NCI-H524 treated with DMSO at 0.1 percent for 48 hours (cell line): ENCODE measurements at places on chromosomes 2 and 18.
A peak's percentile ranks its signal among the peaks of the same experiment; 100 is the strongest.

DNA sequence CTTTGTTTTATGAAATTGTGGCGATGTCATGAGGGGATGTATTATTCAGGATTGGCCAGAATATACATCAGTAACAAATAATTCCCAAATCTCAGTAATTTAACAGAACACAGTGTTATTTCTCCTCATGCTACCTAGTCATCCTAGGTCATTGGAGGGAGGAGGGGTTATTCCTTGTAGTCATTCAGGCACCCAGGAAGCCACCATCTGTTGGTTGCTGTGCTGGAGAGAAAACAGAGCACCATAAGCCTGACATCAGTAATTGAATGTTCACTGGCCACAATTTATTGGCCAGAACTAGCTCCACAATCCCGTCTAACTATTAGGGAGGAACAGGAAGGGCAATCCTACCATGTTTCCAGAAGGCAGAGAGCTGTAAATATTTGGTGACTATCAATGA, 303.5 kb upstream of the CELF4 start:
- peak; percentile 11 for DNase-seq

DNA sequence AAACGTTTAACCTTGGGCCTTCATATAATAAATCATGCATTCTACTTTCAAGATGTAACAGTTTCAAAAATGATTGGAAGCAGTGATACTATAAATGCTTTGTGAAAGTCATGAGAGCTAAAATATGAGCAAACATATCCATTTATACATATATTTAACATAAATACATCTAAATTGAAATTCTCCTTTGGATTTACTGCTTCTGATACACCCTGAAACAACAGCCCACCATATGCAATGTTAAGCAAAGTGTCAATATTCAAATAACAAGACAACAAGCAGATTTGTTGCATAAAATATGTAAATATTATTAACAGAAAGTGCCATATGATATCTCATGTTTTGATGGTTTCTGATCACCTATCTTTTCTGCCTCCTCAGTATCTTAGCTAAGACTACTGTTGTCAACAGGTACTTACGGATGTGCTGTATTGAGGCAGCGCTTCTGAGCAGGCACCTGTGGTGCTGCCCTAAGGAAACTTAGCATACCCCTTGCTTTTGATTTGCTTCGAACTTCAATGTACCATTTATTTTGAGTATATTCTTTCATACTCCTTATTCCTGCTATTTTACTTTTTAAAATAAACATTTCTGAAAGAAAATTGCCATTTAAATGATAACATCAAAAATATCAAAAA, 6.1 kb downstream of the FIGN start:
- no peak for DNase-seq

- no peak for DNase-seq
Measured at GRCh38 chr2:153543635-153544071, 65.1 kb upstream of the RPRM start.

GRCh38 chr2:73292906-73293533, 328 bp downstream of the EGR4 start:
- DNase-seq = no peak

DNA sequence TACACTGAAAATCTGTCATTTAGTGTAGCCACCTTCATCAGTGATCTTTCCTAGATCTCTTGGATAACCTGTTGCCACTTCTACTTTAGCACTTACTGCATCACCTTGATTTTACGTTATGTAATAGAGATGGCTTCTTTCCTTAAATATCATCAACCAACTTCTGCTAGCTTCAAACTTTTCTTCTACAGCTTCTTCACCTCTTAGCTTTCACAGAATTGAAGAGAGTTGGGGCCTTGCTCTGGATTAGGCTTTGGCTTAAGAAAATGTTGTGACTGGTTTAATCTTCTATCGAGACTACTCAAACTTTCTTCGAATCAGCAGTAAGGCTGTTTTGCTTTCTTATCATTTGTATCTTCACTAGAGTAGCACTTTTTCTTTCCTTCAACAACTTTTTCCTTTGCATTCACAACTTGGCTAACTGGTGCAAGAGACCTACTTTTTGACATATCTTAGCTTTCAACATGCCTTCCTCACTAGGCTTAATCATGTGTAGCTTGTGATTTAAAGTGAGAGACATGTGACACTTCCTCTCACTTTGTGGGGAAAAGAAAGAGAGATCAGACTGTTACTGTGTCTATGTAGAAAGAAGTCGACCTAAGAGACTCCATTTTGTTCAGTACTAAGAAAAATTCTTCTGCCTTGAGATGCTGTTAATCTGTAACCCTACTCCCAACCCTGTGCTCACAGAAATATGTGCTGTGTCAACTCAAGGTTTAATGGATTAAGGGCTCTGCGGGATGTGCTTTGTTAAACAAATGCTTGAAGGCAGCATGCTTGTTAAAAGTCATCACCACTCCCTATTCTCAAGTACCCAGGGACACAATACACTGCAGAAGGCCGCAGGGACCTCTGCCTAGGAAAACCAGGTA, 99.6 kb downstream of the ATL2 start:
- DNase-seq = peak; percentile 70

DNA sequence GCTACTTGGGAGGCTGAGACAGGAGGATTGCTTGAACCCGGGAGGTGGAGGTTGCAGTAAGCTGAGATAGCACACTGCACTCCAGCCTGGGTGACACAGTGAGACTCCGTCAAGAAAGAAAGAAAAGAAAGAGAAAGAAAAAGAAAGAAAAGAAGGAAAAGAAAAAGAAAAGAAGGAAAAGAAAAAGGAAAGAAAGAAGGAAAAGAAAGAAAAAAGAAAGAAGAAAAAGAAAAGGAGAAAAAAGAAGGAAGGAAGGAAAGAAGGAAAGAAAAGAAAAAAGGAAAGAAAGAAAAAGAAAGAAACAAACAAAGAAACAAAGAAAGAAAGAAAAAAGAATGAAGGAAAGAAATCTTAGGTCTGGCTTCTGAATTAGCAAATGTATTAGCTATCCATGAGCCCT, 150.4 kb downstream of the TMEM163 start:
- DNase-seq = no peak

DNA sequence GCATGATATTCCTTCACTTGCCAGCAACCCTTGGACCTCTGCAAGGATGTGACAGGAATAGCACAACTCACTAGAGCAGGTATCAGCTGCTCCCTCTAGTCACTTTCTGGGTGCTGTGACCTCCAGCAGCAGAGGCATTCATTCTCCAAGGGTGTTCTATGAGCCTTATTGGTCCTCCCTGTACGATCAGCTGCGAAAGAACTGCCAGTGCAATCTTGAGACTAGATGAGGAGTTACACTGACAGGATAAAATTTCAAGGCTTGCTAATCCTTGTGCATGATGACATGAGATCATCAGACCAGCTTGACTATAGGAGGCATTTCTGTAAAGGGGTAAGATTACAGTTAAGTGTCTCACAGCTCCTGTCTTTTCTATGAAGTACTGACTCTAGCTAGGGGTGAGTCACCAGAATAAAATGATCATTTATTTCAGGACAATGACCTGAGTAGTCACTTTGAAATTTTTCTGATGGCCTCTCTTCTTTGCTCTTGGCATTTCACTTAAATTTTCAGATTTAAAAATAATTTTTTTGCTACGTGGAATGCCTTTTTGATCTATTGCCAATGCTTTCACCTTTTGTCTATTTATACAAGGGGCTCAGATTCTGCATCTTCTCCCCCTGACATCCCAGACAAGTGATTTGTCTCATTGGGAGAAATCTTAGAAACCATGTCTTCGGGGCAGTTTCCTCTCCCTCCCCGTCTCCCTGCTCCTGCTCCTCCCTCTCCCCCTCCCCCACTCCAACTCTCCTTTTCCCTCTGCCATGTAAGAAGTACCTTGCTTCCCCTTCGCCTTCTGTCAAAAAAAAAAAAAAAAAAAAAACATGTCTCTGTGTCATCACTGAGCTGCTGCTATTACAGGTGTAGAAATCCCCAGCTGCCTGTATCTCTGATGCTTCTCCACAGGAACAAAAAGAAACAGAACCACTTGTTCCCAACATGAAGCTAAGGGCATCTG, 49.2 kb upstream of the FRZB start:
- DNase-seq = peak; percentile 80

DNA sequence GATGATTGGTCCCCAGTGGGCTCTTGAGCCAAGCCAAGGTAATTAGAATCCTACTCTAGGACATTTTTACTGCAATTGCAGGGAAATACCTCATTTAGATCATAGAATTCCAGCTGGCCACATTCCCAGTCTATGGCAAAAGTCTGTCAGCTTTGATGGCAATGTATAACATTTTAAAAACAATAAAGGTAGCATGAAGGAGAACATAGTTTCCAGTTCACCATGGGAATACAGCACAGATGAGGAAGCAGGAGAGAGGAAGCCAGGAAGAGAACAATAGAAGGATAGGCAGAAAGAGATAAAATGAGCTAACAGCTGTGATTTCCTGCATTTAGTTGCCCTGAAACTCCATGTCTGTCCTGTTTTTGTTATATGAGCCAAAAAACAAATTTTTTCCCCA, 897.3 kb upstream of the DDX18 start:
- DNase-seq = no peak

DNA sequence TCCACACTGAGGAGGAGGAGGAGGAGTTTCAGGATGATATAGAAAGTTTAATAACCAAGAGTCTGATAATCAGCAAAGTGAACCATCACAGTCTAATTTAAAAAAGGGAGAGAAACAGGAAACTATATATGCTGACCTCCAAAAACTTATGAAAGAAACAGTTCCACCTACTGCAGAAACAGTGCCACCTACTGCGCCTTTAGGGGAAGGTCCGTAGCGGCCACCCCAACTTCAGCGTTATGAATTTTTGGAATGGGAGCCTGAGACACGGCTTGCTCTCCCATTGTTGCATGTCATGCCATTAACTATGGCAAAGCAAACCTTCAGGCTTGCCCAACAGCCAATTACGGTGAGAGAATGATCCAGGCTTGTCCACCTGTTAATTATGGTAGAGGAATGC, 1719.2 kb upstream of the LRRTM1 start:
- DNase-seq = no peak

GRCh38 chr2:70767079-70767698, 811 bp downstream of the ADD2 start:
- no peak for DNase-seq

- DNase-seq = no peak
Measured at GRCh38 chr2:239061824-239062570, 214.1 kb downstream of the TWIST2 start.

GRCh38 chr2:1318366-1319009, 94.8 kb upstream of the TPO start:
- DNase-seq = no peak
